ENCODE measurements at places on chromosomes 1 and 21. TPM values are rescaled to one million over a fixed set of nuclear protein-coding genes. Genes with fewer than 3 reads are reported as not detected.

NSL1 gene
- total RNA-seq = 25.8 TPM

HDAC1 gene
- 52.9 TPM for total RNA-seq

MSH4 gene
- total RNA-seq = 0.88 TPM

TMEM35B gene
- total RNA-seq = 19.6 TPM

RIMKLA gene
- total RNA-seq = 0.07 TPM

PPIAL4G gene
- 0.05 TPM for total RNA-seq

PIGP gene
- total RNA-seq = 29.3 TPM

IRF6 gene
- 5.4 TPM for total RNA-seq

- no peak for DNase-seq
These were observed 5.3 kb upstream of the DPYD start for GRCh38 chr1:97926017-97926708.

- no peak for DNase-seq
These were observed 12.8 kb downstream of the GFI1 start for GRCh38 chr1:92473781-92474495.

DNA sequence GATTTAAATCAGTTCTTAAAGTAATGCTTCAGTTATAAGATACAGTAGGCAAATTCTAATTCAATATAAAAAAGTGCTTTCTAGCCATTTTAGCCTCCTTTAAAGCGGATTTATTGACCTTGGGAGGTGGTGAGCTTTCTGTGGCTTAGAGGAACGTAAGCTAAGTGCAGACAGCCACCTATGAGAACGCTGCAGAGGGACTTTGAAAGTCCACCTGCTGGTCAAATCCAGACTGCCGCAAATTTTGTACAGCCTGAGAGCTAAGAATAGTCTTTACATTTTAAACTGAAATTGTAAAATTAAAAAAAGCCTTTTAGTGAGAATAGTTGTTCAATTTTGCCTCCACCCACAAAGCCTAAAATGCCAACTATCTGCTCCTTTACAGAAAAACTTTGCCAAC, 67.0 kb upstream of the SSX2IP start:
- DNase-seq = no peak

GRCh38 chr1:61400131-61400770, 317.9 kb downstream of the NFIA start:
- DNase-seq = no peak

DNA sequence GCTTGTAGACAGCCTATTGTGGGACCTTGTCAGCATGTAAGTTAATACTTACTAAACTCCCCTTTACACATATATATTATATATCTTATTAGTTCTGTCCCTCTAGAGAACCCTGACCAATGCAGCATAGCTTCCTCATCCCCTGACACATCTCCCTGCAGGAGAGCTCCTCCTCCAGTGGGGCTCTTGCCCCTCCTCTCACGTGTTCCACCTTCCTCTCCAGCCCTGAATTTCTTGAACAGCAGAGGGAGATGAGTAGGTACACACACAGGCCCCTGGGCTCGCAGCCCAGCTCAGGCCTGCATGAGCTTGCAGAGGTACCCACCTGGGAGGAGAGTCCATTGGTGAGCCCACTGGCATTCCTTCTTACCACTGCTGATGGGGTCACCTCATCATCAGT, 27.3 kb upstream of the GOLT1A start:
- no peak for DNase-seq

GRCh38 chr1:167714098-167714438, 7.7 kb upstream of the MPZL1 start:
- peak; percentile 86 for DNase-seq

DNA sequence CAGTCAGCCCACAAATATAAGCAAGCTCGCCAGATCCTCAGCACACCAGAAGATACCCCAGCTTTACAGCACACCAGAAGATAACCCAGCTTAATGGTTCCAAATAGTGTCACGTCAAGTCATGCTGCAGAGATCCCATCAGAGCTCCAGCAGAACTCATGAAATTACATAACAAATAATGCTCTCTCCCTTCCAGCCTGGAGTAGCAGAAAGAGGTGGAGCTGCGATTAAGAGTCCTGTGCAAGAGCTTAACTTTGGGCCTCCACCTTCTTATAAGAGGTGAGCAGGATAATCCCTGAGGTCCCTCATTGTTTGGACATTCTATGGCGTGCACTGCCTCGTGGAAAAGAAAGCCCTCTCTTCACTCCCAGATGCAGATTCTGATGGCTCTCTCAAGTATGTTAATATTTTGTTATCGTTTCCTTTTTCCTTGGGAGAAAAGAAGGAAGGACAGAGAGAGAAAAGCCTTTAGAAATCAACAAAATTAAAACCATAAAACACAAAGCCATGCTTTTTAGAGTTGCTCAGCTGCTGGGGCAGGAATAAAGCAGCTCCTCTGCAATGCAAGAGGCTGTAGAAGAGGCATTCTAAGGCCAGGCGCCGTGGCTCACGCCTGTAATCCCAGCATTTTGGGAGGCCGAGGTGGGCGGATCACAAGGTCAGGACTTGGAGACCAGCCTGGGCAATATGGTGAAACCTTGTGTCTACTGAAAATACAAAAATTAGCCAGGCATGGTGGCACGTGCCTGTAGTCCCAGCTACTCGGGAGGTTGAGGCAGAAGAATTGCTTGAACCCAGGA, 59.1 kb downstream of the GLUL start:
- DNase-seq = no peak

DNA sequence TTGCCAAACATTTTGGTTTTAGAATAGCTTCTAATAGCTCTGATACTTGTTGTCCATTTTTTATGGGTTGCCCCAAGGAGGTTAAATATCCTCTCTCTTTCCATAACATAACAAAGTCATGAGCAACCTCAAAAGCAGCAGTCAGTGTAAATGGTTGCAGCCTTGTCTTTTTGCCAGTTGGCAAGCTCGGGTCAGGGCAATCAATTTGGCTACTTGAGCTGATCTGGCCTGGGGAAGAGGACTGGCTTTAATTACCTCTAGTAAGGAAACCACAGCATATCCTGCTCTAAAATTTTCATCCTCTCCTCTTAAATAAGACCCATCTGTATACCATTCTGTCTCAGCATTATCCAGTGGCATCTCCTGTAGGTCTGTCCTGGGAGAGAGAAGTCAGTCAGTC, 21.2 kb upstream of the FMO4 start:
- no peak for DNase-seq

DNA sequence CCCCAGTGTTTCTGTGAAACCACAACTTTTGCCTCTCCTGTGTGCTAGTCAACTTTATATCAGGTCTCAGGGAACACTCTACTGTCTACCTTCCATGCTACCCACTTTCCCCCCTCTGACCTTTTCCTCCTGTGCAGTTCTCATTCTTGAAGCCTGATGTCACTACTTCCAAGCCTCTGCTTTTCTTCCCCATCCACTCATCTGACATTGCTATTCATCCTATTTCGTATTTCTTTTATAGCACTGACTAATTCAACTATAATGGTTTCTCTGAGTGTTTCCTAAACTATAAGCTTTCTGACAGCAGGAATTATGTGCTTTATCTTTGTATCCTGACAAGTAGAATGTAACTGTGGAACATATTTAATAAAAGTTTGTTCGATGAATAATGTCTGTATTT, 18.2 kb upstream of the DPH5 start:
- no peak for DNase-seq

- no peak for DNase-seq
These were observed 2.7 kb downstream of the PLEKHA6 start for GRCh38 chr1:204356997-204357396.

GRCh38 chr1:56922070-56922469, 43.7 kb downstream of the C8B start:
- no peak for DNase-seq

GRCh38 chr1:109906160-109906838, 4.3 kb upstream of the CSF1 start:
- DNase-seq = no peak

- DNase-seq = no peak
These were observed 81.1 kb downstream of the CACHD1 start for GRCh38 chr1:64550946-64551605.

All from ovary (tissue), 10 donors.